CD4-positive, alpha-beta T cell (primary cell): ENCODE measurements at places on chromosomes 5 and 9. TPM values are rescaled to one million over a fixed set of nuclear protein-coding genes. Genes with fewer than 3 reads are reported as not detected.

Gene ROPN1L
- total RNA-seq, result 0.58 TPM

Gene TAS2R1
- not detected for total RNA-seq

Gene FAXDC2
- not detected for total RNA-seq

Gene RNF180
- not detected for total RNA-seq

Gene CDC20B
- not detected for total RNA-seq
